ENCODE measurements at places on chromosomes 1 and 21.
A peak's percentile ranks its signal among the peaks of the same experiment; 100 is the strongest.

DNA sequence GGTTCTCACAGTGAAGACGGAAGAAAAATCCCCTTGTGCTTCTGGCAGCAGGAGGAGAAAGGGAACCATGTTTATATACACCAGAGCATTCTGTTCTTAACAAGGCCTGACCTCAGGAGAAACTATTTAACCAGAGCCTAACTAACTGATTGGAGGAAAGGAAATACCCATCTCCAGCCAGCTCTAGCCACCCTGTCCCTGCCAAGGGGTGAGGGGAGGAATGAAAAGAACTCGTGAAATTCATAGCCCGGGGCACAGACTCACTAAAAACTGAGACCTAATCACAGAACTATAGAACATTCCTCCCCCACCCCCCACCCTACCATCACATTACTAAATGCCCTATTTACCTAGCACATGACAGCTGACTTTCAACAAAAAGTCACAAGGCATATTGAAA lies 65.0 kb downstream of the KCNH1 start:
- no peak for DNase-seq

GRCh38 chr1:105793536-105794146 lies 1262.8 kb upstream of the PRMT6 start:
- peak; percentile 7 for DNase-seq

DNA sequence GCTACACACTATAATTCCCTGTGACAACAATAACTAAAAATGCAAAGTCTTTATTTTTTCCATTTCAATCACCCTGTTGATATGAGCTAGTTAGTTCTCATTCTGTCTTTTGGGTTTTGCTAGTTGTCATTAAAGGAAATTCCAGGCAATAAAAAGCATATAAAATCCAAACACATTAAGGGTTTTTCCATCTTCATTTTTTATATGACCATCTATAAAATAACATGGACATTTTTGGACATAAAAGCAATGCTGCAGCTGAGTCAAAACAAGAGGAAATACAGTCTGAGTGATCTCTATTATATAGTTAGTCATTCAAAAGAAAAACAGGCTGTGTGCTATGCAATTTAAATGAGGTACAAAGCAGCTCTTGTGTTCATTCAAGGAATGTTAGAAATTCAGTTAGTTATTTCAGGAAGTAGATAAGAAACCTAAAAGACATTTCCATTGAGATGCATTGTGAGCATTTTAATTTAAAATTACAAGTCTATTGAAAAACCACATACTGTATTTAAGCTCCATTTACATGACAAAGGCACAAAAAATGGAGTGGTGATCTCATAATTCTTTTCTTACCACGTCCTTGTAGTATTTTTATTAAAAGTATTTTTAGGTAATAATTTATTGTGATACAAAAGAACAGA lies 67.3 kb upstream of the BCL10 start:
- DNase-seq: no peak

DNA sequence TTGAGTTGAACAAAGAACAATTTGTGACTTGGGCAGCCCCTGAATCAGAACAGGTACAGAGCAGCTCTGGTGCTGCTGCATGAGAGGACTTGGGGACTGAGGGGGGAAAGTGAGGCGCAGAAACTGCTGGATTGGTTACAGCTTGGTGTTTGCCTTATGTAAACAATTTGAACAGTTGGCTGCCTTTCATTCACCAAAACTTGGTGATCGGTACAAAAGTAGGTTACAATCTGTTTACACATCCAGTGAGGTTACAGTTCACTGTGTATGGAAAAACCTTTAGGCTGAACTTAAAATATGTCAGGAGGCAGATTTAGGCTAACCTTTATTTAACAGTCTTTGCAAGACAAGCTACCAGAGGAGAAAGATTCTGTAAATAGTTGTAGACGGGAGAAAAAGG lies 28.6 kb upstream of the MTR start:
- no peak for DNase-seq

- no peak for DNase-seq
Measured at GRCh38 chr1:5637171-5637570, 355.1 kb downstream of the NPHP4 start.

- DNase-seq: peak; percentile 71
Measured at GRCh38 chr1:3548156-3548893, 63.0 kb downstream of the MEGF6 start.

- no peak for DNase-seq
Measured at GRCh38 chr1:205913451-205914154, 29.7 kb downstream of the SLC26A9 start.

DNA sequence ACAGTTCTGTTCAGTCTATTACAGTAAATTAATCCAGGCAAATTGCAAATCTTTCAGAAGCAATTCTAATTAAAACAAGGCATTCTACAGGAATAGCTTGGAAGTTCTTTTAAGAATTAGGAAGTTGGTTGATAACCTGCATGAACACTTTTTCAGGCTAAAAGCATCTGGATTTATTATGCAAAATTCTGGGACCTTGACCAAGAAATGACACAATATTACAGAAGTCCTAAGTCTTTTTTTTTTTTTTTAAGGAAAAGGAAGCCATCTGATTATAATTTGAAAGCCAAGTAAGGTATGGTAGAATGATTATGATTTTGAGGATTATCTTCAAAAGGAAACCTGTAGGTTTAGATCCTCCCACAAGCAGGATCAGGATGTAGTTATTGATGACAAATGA lies 74.7 kb upstream of the KCNK2 start:
- no peak for DNase-seq

- DNase-seq: peak; percentile 16
Measured at GRCh38 chr1:76066394-76066793, 8.2 kb upstream of the ST6GALNAC3 start.

GRCh38 chr1:6003568-6004411 lies 11.6 kb upstream of the NPHP4 start:
- DNase-seq: no peak

GRCh38 chr1:155261493-155261851 lies 688 bp downstream of the SCAMP3 start:
- no peak for DNase-seq

DNA sequence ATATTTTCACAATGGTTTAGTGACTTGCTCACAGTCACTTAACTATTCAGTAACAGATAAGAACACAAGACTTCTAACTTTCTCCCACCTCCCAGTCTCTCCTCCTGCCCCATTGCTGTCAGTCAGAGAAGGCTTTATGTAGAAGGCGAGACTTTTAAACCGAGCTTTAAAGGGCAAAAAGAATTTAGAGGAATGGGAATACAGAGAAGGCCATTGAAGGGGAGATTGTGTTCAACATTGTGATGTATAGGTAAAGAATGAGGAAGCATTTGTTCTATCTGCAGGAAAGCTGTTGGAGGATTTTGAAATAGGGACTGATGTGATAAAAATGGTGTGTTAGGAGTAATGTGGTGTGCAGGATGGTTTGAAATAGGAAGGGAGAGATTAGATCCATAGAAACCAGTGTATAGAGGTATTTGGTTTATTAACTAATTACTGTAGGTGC lies 7.3 kb downstream of the POU2F1 start:
- no peak for DNase-seq

DNA sequence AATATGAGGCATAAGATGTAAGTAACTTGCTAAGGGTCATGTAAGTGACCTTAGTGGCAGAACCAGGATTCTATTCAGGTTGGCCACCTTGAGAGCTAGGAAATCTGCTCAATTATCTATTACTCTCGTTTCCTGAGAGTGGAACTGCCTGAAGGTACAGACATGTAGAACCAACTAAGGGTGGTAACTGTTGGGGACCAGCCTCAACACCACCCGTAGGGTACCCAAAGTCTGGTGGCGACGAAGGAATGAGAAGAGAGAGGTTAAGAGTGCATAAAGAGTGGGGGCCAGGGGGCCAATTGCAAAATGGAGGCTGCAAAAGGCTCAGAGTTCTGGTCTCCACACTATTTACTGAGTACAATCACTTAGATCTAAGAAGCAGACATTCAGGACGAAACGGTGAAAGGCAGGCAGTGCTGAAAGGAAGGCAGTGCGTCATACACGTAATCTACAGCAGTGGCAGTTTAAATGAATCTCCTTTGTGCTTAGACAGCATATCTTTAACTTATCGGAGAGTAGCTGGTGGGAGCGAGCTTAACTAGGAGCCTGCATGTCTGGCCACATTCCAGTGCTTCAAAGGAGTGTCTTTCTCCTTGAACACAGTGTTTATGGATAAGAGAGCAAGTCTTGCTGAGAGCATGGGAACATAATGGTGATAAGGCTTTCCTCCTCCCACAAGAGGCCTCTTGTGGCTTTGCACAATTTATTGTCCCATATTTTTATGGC lies 25.0 kb downstream of the SRSF4 start:
- DNase-seq: no peak

DNA sequence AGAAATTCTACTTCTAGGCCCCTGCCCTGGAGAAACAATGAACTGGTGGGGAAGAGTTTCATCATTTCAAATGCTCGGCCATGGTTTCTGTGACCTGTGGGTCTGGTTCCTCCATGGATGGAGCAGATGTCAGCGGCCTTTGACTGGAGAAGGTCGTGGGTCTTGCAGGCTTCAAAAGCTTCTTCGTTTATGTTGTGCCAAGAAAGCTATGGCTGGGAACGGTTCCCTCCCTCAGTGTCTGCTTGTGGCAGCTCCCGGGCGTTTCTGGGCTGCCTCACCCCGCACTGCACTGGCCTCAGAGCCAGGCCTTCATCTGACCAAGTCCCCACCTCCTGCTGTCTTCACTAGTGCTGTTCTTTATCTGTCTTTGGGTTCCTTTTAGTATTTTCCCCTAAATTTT lies 46.4 kb upstream of the POFUT2 start:
- no peak for DNase-seq

GRCh38 chr1:47722909-47723580 lies 274.1 kb downstream of the TRABD2B start:
- DNase-seq: no peak

- no peak for DNase-seq
Measured at GRCh38 chr1:39957299-39958015, 2.5 kb downstream of the MFSD2A start.

GRCh38 chr1:76379506-76379905 lies 305.0 kb downstream of the ST6GALNAC3 start:
- no peak for DNase-seq

DNA sequence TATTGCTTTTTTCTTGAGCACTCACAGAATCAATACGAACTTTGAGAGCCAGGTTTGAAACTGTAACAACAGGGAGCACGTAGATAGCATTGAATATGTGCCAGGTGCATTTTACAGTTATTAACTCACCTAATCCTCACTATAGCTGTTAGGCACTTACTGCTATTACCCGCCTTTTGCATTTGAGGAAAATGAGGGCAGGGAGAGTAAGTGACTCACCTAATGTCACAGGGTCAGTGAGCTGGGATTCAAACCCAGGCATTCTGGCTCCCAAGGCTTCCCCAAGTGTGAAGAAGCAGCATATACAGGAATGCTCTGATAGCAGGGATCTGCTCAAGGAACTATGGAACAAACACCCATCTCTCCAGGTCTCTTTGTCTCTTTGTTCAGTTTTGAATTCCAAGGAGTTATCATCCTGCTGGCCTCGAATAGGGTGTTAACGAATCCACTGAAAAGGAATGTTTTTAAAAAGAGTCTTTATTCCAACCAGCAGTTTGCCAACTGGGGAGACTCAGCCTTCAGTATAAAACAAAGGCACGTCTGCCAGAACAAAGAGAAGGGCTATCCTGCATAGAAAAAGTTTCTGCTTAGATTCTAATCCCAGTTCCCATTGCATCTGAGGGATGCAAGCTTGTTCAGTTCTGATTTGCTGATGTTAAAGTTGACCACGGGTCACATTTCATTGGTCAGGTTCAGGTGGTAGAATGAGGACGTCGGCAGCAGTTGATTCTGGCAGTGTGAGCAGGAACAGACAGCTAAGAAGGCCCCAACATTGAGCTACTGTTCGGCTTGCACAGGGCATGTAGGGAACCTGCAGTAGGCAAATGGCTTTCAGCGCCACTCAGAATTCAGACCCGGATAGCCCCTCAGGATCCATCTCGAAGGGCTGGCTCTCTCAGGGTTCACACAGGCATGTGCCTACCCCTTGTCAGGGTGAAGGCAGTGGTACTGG lies 22.1 kb downstream of the TRIM67 start:
- no peak for DNase-seq

- DNase-seq: no peak
Measured at GRCh38 chr1:35280006-35280405, 11.5 kb downstream of the ZMYM4 start.

DNA sequence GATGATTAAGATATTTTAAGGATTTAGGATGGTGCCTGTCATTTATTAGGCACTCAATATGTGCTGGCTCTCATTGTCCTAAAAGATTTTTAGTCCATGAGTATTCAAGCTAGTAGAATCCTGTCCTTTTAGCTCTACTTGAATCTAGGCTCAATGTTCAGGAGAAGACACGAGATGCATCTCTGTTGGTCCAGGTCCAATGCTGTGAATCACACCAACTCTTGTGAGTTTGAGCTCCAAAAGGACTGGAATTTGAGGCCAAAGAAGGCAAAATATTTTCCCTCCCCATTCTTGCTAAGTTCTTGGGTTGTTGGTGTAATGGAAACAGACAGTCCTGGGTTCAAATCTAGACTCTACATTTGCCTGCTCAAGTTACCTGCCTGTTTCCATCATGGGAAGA lies 1.4 kb upstream of the PODN start:
- no peak for DNase-seq

GRCh38 chr21:36804874-36805611 lies 106.1 kb downstream of the SIM2 start:
- DNase-seq: no peak

GRCh38 chr1:89633800-89634625 lies 1.1 kb downstream of the LRRC8C start:
- no peak for DNase-seq

GRCh38 chr1:108077991-108078390 lies 113.0 kb upstream of the VAV3 start:
- DNase-seq: no peak

DNA sequence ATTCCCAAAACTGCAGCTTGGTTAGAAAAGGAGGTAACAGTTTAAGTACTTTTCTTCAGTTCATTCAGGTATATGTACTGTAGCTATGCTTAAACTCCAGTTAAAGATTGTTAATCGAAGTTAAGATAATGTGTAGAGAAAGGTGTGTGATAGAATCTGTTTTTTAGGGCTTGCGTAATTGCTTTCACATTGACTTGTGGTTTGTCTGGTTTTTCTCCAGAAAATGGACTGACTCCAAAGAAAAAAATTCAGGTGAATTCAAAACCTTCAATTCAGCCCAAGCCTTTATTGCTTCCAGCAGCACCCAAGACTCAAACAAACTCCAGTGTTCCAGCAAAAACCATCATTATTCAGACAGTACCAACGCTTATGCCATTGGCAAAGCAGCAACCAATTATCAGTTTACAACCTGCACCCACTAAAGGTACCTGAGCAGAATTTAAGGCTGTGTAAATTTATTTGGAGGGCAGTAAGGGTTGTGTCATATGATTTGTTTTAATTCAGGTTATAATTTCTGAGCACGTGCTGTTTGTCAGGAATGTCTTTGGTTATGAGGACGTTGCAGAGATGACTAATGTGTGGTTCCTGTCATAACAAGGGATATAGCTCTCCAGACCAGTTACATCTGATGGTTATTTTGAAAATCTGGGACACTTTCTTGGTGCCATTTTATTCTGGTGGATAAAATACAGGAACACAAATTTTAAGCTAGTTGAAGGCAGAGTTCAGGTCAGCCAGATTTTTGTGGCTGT lies 26.0 kb downstream of the ATF6 start:
- DNase-seq: no peak
